CD4-positive, alpha-beta T cell treated with Interleukin-2 at 100 ng/mL for 4 hours (primary cell): ENCODE measurements at places on chromosomes 2 and 18.

DNA sequence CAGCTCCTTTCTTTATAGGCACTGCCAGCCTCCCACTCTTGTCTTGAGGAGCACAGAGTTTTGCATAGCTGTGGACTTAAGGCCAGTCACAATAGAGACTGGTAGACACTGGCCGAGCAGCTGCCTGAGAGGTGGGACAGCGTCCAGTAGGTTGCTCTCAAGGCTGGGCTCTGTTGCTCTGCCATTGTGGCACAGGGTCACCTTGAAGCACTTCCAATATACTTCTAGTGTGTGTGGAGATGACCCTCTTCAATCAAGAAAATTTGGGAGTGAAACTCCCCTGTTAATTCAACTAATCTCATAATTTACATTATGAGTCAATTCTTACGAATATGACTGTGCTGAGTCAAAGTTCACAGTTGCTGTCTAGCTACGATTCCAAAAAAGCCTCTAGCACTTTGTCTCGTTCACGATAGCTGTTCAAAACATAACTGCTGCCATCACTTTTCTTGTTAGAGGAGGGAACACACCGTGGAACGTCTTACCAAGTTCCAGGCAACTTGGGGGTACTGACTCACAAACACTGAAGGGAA lies 636.2 kb downstream of the EPHA4 start:
- DNase-seq = no peak

GRCh38 chr2:52429171-52429570 lies 1338.4 kb upstream of the CHAC2 start:
- DNase-seq = no peak

DNA sequence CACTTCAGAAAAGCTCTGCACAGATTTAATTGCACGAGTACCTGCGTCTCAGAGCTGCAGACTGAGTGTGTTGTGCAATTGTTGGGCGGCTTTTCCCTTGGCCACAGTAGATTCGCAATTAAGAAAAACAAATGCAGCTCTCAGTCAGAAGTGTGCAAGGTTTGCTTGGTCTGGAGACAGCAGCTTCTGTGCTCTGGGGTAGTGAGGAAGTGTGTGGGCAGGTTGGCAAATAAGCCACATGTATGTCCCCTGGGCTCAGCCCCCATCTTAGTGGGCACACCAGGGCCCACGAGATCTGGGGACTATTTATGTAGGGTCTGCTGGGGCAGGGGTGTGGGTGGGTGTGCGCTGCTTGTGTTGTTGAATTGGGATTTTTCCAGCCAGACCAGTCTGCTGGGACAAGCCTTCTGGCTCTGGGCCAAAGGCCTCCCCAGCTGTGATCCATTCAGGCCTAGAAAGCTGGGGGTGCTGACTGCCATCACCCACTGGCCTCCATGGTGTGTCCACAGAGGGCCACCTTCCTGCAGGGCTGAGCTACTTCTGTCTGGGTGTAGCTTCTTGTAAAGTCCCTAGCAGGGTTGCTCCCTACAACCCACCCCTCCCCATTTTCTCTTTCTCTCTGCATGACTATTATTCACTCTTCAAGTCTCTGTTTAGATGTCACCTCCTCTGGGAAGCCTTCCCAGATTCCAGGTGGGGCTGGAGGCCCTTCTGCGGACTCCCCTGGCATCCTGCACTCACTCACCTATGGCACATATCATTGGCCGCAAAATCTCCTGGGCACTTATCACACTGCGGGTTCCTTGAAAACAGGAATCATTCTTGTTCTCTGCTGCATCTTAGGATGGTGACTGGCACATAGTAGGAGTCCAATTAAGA lies 67.8 kb downstream of the ODC1 start:
- no peak for DNase-seq

DNA sequence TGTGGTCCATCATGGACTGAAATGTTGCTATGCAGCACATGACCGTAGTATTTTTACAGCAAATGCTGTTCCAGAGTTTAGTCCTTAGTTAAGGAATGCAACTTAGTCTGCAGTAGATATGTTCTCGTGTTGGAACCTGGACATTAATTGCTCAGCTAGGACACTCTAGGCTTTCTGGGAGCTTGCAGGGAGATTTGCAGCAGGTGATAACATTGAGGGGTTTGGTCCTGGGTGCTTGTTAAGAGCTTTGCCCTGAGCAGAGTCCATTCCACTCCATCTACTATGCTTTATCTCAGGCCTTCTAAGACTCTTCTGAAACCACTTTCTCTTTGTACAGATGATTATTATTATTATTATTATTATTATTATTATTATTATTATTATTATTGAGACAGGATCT lies 27.1 kb downstream of the DRC1 start:
- DNase-seq = no peak

DNA sequence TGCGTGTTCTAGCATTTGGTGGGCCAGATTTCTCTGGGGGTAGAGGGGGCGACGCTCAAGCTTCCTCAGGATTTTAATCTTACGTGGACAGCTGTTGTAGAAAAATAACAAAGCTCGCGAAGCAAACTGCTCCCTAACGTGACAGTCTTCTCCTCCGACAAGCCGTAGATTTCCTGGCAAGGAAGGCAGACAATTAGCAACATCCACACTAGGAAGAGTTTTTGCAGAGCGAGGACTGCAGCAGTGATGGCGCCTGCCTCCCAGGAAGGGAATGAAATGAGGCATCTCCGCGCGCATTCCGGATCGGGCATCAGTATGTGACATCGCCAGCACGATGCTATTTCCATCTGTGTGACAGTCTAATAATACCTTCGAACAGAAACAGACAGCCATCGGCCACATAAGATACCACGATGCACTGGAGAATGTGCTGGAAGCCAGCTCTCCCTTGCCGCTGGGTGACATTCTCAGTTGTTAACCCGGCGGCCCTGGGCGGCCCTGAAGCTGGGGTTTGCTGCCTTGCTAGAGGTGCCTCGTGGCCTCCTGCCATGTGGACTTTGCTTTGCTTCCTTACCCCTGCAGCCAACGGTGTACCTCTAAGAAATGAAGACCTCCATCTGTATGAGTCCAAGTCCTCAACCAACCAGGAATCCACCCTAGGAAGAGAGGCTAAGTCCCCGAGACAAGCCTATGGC lies 101.8 kb upstream of the AGAP1 start:
- no peak for DNase-seq

DNA sequence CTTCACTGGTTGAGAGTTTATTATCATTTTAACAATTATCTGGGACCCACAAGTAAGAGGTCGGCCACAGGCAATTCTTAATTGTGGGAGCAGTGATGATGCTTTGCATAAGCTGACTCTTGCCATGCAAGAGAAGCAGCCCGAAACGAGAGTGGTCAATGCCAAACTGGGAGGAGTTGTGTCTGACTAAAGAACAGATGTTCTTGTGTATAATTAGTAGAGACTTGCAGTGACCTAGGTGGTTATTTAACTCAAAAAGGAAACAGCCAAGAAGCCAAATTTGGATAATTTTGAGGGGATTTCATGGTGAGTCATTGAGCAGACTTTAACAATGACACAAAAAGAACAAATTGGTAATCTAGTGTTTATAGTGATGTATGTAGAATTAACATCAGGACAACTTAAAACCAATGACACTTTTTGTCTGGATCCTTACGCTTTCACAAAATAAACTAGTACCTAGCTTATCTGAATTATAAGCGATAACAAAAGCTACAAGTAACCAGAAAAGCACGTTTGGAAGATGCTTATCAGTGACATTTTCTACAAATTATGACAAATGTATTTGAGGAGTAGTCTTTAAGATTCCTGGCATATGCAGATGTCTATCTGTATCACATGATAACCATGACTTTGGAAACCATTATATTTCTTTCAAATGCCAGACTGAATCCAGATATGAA lies 184.7 kb upstream of the DLGAP1 start:
- DNase-seq = no peak
